ENCODE measurements at places on chromosomes 4 and X. TPM values are rescaled to one million over a fixed set of nuclear protein-coding genes. Genes with fewer than 3 reads are reported as not detected.

Gene PRDM8
- total RNA-seq = 2.7 TPM

Gene CXCL5
- 0.09 TPM for total RNA-seq

Gene FGG
- not detected for total RNA-seq

Gene SCD5
- total RNA-seq = 23.3 TPM

Gene TMEM35A
- 0.65 TPM for total RNA-seq

Gene ATP2B3
- under 0.01 TPM for total RNA-seq

Gene XPNPEP2
- total RNA-seq = not detected

Gene XAGE2
- total RNA-seq = not detected

Gene TRAM1L1
- 0.22 TPM for total RNA-seq

Gene P2RY8
- 0.26 TPM for total RNA-seq

Gene UGT2A1
- not detected for total RNA-seq

Gene PABPC4L
- 0.65 TPM for total RNA-seq

Gene CSN1S1
- not detected for total RNA-seq

Gene EGF
- 0.33 TPM for total RNA-seq

Gene ATRX
- 67.3 TPM for total RNA-seq

Gene NKRF
- total RNA-seq = 3.1 TPM

Gene STOX2
- total RNA-seq = 27.3 TPM

Gene CPLX1
- total RNA-seq = 0.09 TPM

Gene OPHN1
- 10.6 TPM for total RNA-seq

Gene POLR2B
- total RNA-seq = 106 TPM

Gene RTL5
- 0.33 TPM for total RNA-seq

Gene FGF5
- total RNA-seq = 0.09 TPM

Gene FAM241A
- total RNA-seq = 10.1 TPM

Gene NHS
- total RNA-seq = under 0.01 TPM

Gene C4orf51
- total RNA-seq = not detected

Gene BST1
- 77.7 TPM for total RNA-seq

Gene PARM1
- 0.11 TPM for total RNA-seq

Gene CLIC2
- total RNA-seq = 11.3 TPM

Gene CNKSR2
- not detected for total RNA-seq

Gene CT45A5
- not detected for total RNA-seq

Gene CTAG1A
- not detected for total RNA-seq

Gene TKTL2
- total RNA-seq = not detected

Gene CSAG1
- not detected for total RNA-seq

Gene HSFX1
- total RNA-seq = 0.69 TPM

Gene GDPD2
- not detected for total RNA-seq
